ENCODE measurements at places on chromosomes 6 and 20.

DNA sequence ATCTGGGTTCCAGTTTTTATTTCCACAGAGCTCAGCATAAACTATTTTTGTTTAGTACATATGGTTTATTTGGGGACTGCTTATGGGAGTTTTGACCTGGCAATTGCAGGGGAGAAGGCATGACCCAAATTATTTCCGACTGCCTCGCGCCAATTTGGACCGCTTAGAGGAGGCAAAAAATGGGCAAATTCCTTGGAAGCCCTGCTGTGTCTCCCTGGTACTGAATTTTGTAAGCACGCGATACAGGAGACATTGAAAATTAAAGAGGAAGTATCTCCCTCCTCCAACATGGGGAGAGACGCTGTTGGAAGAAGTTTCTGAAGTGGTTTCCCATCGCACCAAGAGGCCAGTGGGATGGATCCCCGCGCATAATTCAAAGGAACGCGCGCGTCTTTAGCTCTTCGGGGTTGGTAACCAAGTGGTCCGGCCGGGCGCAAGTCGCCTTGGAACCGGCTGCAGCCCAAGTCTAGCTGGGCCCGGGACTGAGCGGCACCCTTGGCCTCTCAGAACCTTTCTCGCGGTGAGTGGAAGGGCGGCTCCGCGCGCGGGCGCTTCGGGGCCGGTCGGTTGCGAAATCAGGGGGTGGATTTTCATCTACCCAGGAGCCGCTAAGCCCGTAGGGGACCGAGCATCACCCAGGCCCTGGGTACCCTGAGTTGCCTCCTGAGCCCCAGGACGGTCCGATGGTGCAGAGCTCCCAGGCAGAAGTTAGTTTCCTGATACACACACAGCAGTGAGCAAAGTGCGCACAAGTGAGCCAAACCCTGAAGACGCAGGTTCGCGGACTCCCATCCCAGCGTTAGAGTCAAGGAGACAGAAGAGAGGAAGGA, 6.2 kb downstream of the NKX2-2 start:
- H3K27me3 ChIP-seq, result peaks cover 80% of the 10 kb centered on the region
- no peak for DNase-seq
- no peak overlapping the region for H3K4me3 ChIP-seq
- no peaks in the 10 kb centered on the region for H3K4me1 ChIP-seq
- H3K27ac ChIP-seq, result no peak overlapping the region

DNA sequence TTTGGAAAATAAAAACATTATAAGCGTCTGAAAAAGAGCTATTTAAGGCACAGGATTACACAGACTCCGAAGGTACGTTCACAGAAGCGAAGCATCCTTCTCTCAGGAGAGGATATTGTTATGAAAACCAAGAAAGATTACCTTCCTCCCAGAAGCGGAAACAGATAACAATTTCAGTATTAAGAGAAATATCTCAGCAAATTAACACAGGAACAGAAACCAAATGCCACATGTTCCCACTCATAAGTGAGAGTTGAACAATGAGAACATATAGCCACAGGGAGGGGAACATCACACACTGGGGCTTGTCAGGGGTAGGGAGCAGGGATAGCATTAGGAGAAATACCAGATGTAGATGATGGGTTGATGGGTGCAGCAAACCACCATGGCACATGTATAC, 109.7 kb downstream of the CDK19 start:
- no peaks in the 10 kb centered on the region for H3K36me3 ChIP-seq
- no peak overlapping the region for H3K4me3 ChIP-seq
- no peak for DNase-seq
- peaks cover 24% of the 10 kb centered on the region for H3K4me1 ChIP-seq

DNA sequence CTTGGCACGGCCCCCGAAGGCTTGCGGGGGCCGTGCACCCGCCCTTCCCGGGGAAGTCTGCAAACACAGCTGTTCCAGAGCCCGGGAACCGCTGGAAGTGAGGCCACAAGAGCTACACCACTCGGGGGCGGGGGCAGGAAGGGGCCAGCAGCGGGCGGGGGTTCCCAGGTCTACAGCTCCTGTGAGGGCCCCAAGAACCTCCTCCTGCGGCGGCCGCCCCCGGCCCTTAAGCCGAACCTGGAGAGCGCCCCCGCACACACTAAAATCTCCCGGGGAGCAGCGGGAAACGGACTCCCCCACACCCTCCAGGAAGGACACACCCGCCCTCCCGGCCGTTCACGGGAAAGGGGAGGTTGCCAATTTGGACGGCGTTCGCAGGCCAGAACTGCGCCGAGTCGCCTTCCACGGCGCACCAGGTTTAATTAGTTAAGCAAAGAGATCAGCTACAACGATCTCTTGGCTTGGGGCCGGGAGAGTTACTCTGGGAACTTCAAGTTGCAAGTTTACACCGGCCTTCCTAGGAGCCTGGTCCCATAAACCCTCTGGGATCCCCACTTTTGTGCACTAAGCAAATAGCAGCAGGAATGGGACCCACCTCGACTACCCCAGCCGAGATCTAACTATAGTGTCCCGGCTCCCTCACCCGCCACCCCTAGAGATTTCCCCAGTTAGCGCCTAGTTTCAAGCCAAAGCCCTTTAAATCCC, 1.7 kb downstream of the JAG1 start:
- H3K27me3 ChIP-seq, result no peaks in the 10 kb centered on the region
- peaks cover 9% of the 10 kb centered on the region for H3K4me1 ChIP-seq
- DNase-seq, result peak; percentile 71

DNA sequence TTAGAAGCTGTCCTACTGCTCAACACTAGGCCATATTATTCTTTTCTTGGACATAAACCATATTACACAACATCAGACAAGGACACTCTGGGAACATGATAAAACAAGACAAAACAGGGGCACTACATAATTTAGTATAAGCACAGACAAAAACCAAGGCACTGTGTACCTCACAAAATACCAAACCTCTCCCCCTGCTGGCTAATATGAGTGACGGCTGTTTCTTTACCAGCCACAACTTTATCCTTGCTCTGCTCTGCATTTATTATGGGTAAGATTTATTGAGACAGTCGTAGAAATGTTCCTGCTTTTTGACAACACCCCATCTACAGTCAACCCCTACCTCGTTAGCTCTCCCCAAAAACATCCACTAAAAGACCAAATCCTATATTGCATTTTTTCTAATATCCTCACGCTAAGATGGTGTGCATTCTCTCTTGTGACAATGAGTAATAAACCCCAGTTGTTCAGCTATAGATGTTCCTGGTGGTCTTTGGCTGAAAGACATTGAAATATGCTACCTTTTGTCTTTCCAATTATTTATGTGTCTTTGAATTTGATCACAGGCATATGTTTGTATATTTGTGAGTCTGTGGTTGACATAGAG, 23.8 kb upstream of the POLR1H start:
- peak; percentile 49 for DNase-seq
- no peak overlapping the region for H3K4me3 ChIP-seq
- no peaks in the 10 kb centered on the region for H3K27me3 ChIP-seq
- no peaks in the 10 kb centered on the region for H3K36me3 ChIP-seq
- no peaks in the 10 kb centered on the region for H3K4me1 ChIP-seq

DNA sequence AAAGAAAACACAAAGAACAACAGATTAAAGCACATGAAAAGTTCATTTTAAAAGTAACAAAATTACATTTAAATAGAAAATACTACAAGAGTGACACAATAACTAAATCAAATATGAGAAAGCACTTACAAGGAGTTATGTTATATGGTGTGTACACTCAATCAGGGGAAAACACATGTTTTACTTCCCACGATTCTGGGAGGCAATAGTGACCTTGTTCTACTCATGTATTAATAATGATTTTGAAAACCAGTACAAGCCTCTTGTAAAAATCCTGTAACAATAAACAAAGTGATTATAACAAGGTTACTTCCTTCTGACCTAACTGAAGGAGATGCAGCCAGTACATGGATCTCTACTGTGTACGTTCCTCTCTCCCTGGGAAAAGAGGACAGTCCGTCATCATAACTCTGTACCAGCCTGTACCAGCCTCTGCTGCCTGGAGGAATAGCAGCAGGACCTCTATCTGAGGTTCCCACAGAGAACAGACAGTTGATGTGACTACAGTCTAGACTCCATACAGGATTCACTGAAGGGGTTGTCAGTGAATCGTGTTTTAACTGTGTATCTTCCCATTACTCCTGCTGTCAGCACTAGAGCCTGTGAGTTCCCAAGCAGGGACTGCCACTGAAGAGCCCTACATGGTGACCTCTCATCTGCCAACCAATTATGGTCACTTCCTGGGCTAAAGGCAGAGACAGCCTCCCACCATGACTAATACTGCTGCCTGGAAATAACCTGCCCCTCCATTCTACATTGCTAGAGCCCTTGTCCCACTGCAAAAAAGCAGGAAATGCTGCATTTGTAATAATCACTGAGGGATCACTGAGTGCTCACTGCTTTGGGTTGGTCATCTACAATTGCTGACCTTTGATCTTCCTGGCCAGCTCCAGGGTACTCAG, 149.7 kb downstream of the KIF16B start:
- no peak overlapping the region for H3K4me3 ChIP-seq
- no peaks in the 10 kb centered on the region for H3K27me3 ChIP-seq
- no peak overlapping the region for H3K27ac ChIP-seq

DNA sequence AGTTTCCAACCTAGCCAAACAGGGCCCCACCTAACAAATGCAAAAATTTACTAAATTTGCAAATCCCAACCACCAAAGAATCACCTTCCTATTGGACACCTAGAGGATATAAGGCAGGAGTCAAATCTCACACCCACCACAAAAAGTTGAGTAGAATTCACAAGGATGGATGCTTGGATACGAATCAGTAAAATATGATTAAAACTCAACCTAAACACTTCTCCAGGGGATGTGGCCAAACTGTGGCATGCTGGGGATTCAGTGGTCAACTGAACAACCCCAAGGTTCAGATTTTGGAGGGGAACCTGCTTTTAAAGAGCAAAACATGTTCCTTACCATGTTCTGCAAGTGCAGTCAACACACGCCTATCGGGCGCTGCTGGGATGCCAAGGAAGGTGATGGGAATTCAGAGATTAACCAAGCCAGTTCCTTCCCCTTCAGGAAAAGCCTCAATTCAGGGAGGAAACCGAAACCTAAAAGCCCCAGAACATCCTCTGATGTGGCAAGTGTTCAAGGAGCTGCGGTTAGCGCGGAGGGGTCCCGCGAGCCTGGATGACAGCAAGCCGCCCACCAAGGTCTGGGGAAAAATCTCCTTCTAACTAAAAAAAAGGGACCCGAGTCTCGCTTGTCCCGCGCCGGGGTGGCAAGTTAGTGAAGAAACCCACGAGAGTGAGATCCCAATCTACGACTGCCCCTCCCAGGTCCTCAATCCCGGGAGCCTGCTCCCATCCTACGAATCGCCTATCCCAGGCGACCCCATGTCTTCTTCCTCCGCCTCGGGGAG, 902 bp downstream of the SAMHD1 start:
- no peaks in the 10 kb centered on the region for H3K4me1 ChIP-seq
- H3K4me3 ChIP-seq, result peak overlapping the region; percentile 88
- no peak overlapping the region for H3K27ac ChIP-seq
- peak; percentile 59 for DNase-seq

DNA sequence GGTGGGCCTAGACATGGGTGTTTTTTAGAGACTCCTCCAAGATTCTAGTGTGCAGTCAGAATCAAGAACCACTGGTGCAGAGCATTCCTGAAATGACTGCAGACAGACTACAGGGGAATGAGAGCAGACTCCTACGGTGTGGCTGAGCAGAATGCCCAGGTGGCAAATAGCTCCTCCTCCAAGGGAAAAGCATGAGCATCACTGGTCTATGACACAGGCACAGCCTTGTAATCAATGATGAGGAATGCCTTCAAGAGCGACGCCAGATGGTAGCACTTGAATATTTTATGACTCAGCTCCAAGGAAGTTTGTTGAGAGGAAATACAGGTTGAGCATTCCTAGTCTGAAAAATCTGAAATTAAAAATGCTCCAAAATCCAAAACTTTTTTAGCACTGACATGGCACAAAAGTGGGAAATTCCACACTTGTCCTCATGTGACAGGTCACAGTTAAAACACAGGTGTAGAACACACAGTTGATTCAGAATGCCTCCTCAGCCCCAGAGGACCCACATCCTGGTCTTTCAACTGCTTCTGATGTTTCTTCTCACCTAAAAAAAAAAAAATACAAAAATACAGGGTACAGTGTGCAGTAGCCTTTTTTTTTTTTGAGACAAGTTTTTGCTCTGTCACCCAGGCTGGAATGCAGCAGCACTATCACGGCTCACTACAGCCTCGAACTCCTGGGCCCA, 10.6 kb upstream of the FAM8A1 start:
- H3K27ac ChIP-seq, result no peak overlapping the region
- peak; percentile 96 for DNase-seq
- no peak overlapping the region for H3K4me3 ChIP-seq
- H3K36me3 ChIP-seq, result no peaks in the 10 kb centered on the region
- no peaks in the 10 kb centered on the region for H3K27me3 ChIP-seq
- H3K4me1 ChIP-seq, result peaks cover 7% of the 10 kb centered on the region

Data from GM23248 (cell line).